ENCODE measurements at places on chromosomes 2 and 18.

- DNase-seq, result no peak
These were observed 88.8 kb downstream of the INHBB start for GRCh38 chr2:120434492-120435308.

- no peak for DNase-seq
These were observed 475.0 kb upstream of the POU3F3 start for GRCh38 chr2:104378853-104379374.

DNA sequence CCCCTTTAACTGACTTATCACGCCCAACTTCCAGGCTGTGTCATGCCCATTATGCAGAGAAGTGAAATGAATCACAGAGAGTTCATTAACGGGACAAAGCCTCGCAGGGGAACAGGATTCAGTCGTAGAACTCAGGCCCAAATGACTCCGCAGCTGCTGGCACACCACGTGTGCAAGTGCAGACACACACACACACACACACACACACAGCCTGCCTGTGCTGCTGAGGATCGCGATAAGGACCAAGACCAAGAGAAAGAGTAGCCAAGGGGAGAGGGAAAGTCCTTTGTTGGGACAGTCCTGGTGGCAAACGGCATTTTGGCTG is 90.0 kb upstream of the TAF1B start:
- DNase-seq, result peak; percentile 22

- no peak for DNase-seq
These were observed 113.0 kb upstream of the SLC1A4 start for GRCh38 chr2:64876137-64876647.

DNA sequence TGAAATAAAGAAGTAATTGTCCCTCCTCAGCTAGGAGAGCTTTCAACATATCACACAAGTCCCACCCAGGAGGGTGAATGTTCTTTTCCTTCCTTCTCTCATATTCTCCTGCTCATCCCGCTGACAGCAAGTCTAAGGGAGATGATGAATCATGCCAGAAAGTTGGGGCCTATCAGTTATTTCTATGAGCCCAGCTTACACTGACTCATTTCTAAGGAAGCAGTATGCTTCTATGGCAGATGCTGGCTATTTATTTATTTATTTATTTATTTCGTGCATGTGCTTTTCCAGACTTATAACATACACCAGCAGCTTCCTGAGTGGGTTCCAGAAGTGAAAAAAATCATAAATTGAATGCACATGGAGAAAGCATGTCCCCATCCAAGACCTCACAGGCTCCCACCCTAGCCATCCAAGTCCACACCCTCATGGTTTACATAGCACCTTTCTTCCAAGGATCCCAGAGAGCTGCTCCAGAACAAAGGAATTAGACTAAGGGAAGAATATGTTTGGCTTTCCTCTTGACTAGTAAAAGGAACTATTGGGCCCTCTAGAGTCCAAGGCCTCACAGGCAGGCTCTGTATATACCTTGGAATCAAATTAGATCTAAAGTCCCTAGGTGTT is 1074.2 kb upstream of the ZEB2 start:
- DNase-seq, result no peak

DNA sequence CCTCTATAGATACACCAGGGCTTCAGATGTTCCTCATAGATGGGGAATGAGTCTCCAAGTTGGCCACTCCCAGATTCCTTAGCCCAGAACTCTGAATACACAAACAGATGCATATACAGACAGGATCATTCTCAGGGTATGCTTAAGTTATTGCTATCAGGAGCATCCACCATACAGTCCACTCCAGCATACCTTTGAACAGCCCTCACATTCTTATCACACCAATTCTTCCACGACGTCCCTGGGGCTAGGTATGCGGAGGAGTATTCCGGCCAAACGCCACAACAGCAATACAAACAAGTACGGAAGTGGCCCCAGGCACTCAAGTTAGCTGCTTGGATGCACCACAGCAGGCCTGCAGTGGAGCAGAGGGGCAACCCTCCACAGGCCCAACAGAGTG is 312.5 kb upstream of the CHAC2 start:
- DNase-seq, result no peak

DNA sequence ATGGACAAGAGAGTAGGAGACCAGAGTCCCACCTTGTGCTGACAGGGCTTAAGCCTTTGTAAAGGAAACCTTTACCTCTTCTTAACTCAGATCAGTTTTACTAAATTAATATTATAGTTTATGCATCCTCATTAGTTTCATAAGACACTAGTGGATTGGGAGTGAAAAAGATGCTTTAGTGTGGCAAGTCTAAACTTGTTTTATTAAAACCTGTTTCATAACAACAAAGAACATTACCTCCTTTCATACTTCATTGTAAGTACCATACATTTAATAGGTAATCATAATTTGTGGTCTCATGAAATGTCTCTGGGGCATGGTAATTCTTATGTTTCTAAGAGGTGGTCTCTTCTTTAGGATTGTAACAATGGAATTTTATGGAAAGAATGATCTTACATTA is 63.4 kb downstream of the PIKFYVE start:
- no peak for DNase-seq
